ENCODE measurements at places on chromosomes 6 and 20.

GRCh38 chr20:40771308-40771610, 82.2 kb upstream of the MAFB start:
- DNase-seq, result no peak

- DNase-seq, result no peak
Observed at GRCh38 chr6:142821164-142821716, 123.7 kb downstream of the HIVEP2 start.

GRCh38 chr6:87832025-87832825, 130.2 kb upstream of the AKIRIN2 start:
- DNase-seq, result peak; percentile 15

DNA sequence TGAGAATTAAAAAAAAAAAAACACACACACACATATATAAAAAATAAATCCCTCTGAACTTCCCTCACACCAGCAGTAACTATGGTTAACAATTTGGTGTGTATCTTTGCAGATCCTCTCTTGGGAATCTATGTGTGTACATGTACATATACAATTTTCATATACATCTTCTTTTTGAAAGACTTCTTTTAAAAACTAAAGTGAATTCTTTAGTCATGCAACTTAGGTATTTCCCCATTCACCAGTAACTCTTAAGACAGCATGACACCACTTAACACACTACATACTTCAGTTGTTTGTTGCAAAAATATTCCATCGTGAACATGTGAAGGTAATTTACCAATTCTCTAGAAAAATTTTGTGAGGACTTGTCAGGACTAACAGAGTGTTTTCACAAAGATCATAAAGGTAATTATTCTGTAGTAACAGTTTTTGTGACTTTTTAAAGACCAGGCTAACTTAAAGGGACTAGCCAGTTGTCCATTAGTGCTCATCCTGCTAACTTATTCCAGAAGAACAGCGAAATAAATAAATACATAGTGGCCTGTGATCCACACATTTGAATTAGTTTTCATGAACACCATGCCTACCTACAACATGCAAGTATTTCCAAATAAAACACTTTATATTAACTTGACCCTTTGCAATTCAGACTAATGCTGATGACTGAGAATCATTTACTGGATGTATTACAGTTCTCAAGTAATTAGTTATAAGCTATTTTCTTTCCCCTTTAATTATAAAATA, 12.1 kb downstream of the RBM39 start:
- no peak for DNase-seq

DNA sequence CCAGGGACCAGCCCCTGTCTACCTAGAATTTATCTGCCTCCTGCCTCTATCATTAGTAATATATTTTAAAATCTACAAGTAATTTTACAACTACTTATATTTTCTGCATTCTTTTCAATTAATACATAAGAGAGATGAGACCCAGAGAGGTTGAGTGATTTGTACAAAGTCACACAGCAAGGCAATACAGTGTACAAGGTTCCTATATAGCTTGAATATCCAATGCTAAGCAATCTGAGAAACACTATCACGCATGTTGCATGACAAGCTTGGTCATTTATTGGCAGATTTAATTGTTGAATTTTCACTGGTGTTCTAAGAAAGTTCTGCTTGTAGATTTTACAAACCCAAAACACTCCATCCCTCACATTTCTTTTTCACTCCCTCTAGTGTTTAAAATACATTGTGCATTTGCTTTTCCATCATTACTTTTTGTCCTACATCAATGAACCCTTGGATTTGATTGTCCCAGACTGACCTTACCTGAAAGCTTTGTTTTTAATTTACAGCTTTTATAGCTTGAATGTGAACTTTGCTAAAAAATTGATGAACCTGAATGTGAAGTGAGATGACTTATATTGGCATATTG, 520.9 kb upstream of the CITED2 start:
- DNase-seq, result no peak
